ENCODE measurements at places on chromosomes 13 and 19.

DNA sequence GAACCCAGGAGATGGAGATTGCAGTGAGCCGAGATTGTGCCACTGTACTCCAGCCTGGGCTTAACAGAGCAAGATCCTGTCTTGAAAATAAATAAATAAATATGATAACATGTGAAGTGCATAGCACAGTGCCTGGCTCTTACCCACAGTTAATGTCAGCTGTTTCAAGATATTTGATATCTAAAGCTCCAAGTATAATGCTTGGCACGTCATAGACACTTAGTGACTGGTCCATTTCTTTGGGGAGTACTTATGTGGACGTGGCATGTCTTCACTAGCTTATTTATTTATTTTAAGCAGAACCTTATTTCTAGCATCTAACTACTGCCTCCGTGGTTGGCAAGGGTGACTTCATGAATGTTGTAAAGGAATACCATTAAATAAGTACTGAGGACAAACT lies 18.8 kb downstream of the GARRE1 start:
- DNase-seq, result no peak

GRCh38 chr19:56834564-56835375 lies 5.8 kb downstream of the PEG3 start:
- DNase-seq, result no peak

- DNase-seq, result no peak
Observed at GRCh38 chr13:113076681-113077401, 28.8 kb upstream of the F7 start.

DNA sequence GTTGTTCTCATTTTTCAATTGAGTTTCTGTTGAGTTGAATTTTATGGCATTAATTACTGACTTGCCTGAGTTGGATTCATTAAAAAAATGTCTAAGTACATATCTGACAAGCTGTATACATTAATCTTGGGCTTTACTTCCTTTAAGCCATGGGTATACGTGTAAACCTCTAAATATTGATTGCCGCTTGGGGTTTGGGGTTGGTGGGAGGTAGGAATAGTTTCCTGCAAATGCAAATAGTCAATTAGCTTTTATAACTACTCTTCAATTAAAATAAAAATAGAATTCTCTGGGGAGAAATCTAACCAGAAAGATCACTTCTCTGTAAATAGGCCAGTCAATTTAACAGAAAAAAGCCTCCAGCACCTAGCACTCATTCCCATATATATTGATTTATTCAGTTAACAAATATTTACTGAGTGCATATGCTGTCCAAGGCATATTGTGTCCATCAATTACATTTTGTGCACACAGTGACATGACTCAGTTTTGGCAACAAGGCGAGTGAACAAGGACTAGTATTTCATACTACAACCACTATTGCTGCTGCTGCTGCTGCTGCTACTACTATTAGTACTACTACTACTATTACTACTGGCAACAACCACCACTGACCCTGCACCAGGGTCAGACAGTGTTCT lies 306.8 kb downstream of the RFC3 start:
- DNase-seq, result no peak

DNA sequence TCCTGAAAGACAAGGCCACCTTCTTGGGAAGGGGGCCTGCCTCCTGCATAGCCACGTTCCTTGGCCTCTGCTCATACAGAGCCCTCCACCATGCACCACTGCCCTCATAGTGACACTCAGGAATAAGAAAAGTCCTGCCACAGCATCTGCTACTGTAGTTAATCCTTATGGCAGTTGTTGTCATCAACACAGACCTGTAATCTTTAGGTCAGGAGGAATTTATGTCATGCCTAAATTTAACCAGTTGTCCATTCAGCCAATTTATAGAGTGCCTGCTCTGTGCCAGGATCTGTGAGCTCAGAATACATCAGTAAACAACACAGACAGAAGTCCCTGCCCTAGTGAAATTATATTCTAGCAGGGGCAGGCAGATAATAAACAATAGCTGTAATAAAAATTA lies 44.4 kb downstream of the FAM124A start:
- DNase-seq, result no peak

- no peak for DNase-seq
Observed at GRCh38 chr13:41271456-41272285, 8.3 kb upstream of the MTRF1 start.

Data from muscle of arm (tissue), 14 donors.